ENCODE measurements at places on chromosomes 12 and 14.
A peak's percentile ranks its signal among the peaks of the same experiment; 100 is the strongest.

DNA sequence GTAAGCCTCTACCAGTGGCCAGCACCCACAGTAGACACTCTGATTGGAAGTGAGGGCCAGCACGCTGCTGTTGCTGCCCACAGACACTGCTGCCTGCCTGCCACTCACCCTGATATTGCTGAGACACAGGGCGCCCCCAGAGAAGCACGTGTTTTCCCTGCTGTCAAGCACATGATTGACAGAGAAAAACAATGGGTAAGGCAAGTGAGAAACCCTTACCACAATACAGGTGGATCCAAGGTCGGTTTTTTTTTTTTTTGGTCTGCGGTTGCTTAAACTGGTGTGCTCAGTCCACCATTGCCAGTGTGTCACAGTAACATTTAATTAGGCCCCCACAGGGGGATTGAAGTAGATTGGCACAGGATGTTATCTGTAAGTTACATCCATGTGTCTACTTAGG lies 65.9 kb downstream of the WDR20 start:
- DNase-seq = no peak

GRCh38 chr12:92848740-92849139 lies 80.4 kb downstream of the EEA1 start:
- DNase-seq = no peak

- no peak for DNase-seq
Observed at GRCh38 chr12:131379738-131380137, 331.2 kb upstream of the SFSWAP start.

DNA sequence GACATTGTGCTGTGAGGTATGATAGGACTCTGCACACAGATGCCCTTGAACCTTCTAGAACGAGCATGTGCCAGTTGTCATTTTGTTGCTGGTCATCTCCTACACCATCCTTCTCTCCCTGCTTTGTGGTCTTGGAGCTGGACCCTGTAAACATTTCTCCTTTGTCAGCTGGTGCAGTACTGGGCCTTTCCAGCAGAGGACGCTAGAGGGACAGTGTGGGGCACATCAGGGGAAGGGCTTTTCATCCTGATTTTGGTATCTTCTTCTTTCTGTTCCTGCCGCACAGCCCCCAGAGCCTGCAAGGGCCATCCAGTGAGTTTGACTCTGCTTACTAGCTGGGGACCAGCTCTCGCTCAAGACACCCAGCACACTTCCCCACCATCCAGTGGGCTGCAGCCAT lies 484.6 kb downstream of the AACS start:
- DNase-seq = no peak

DNA sequence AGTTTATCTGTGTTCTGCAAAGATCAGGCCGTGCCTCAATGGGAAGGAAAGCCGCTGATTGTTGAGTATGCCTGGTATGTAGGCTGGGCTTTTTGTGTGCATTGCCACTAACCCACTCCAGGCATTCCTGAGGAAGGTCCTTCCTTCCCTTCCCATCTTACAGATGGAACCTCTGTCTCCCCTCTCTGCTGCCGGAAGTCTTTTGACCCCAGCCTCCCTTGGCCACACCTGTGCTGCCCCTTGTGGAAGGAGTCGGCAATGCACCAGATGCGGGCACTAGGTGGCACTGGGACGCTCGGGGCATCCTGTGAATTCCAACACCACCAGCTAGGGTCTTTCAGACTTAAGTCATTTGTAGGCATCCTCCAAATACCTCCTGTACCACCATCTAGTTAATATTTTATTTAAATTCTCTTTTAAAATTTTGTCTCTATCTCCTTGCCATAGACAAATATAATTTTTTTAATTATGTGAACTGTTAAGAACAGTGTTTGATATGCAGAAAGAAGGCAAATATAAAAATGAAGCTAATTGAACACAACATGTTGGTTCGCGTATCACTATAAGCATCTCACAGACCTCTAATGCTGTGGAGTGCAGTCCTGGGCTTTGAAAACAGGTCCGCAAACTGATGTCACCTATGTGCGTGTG lies 99.6 kb downstream of the RIN3 start:
- no peak for DNase-seq

DNA sequence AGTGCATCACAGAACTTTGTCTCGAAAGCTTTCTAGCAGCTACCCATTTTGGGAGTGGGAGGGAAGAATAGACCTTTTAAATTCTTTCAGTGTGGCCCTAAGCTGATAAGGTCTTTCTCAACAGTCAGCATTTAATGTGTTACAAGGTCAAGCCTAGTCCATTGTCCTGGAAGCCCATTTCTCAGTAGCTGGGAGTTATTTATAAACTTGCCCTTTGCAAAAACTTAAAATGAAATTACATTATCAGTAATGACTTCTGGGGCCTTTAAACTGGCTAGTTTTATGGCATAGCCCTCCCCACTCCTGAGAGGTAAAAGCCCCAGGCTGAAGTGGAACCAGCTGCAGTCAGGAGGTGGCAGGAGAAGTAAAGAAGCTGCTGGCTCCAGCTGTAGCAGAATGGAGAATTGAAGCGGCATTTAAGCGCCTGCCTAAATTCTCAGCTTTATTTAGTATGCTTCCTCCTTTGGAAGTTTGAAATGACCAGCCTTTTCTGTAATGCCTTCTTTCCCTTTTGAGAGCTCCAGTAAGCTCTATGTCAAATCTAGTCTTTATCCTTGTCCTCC lies 12.4 kb downstream of the COPZ1 start:
- DNase-seq = no peak

DNA sequence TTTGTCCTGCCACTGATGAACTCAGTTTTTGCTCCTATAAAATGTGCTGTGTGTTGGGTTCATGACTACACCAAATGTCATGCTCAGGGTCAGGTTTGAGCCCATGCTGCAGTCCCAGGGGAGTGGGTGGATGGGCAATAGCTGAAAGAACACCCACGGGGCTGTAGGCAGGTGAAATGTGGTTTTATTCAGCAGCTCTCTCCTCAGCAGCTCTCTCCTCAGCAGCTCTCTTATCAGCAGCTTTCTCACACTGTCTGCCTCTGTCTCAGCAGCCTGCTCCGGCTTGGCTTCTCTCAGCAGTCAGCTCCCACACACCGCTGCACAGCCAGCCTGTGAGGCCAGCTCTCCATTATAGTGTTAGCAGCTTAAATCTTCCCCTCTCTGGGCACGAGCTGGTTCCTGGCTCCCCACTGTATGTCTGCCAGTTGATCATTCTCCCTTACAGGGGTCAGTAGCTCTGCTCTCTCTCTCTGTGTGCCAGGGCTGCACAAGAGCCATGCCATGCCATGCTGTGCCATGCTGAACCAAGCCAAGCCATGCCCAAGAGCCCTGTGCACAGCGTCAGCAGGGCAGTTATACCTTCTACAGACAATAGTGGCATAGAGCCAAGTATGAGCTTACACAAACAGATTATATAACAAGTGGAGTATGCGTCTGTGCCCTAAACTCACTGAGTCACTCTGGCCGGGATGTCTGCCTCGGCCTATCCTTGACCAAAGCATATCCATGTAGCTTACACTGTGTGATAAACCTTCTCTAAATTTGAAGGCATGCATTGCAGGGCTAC lies 303.3 kb upstream of the TMPO start:
- peak; percentile 61 for DNase-seq

DNA sequence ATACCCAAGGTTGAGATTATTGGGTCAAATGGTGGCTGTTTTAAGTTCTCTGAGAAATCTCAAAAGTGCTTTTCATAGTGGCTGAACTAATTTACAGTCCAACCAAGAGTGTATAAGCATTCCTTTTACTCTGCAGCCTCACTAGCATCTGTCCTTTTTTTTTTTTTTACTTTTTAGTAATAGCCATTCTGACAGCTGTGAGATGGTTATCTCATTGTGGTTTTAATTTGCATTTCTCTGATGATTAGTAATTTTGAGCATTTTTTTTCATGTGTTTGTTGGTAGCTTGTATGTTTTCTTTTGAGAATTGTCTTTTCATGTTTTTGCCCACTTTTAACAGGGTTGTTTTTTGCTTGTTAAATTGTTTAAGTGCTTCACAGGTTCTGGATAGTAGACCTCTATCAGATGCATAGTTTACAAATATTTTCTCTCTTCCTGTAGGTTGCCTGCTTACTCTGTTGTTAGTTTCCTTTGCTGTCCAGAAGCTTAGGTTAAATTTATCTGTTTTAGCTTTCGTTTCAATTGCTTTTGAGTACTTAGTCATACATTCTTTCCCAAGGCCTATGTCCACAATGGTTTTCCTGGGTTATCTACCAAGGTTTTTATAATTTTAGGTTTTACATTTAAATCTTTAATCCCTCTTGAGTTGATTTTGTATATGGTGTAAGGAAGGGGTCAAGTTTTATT lies 881.3 kb upstream of the SEL1L start:
- no peak for DNase-seq

GRCh38 chr12:25695574-25695973 lies 142.5 kb upstream of the LMNTD1 start:
- DNase-seq = no peak

GRCh38 chr12:116662612-116663144 lies 75.2 kb downstream of the SPRING1 start:
- DNase-seq = peak; percentile 22

- no peak for DNase-seq
Observed at GRCh38 chr12:214003-214741, at the start of gene SLC6A12. SLC6A12 (minus strand) TSS chr12:214157; CDS start chr12:209986, 4,171 bp downstream.

DNA sequence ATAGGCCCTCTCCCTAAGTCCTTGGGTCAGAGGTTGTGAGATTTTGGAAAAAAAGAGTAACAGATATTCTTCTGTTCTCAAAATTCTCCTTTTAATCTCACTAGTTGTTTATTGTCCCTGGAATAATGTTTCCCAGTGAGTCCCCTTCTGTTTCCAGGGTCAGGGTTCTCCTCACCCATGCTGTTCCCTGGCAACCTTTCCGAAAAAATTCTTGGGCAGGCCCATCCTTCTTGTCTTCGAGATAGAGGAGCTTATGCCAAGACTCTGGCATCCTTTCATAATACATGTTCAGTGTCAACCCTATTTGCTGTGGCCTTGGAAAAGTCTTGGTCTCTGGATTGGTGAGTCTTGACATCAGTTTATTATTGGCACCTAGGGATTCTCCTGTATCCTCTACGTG lies 212.4 kb upstream of the FAR2 start:
- DNase-seq = no peak

- peak; percentile 51 for DNase-seq
Observed at GRCh38 chr12:51590347-51591015, 552 bp upstream of the SCN8A start.

DNA sequence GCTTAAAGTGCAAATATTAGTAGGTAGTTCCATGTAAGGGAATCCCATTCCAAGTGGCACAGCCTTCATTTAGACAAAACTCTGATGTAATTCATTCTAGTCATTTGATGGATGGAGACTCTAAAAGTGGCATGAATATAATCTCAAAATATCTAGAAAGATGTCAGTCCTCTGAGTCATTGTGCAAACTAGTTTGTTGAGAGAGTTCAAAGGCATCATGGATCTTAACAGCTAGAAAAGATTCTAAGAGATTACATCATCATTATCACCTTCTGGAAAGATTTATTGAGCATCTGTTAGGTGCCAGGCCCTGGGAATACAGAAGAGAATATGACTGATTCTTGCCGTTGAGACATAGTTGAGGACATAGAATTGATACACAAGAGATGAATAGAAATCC lies 30.7 kb downstream of the CRADD start:
- peak; percentile 65 for DNase-seq

GRCh38 chr12:48736456-48736855 lies 19.9 kb upstream of the CCNT1 start:
- no peak for DNase-seq

GRCh38 chr12:115335594-115335993 lies 651.6 kb upstream of the TBX3 start:
- DNase-seq = no peak

GRCh38 chr14:86971292-86971691 lies 1021.7 kb downstream of the GALC start:
- DNase-seq = no peak

DNA sequence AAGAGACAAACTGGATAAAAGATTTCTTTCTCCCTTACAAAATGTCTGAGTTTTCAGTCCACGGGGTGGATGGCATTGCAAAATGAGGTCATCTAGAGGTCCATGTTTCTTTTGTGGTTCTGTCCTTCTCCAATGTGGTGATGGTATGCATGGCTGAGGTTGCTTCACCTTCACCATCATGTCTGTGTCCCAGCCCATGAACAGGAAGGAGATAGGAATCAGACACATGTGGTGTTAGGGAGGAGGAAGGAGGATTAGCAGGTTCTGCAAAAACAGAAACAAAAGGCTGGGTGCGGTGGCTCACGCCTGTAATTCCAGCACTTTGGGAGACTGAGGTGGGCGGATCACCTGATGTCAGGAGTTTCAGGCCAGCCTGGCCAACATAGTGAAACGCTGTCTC lies 11.0 kb upstream of the AEBP2 start:
- no peak for DNase-seq

Data from NCI-H446 treated with DMSO at 0.1 percent for 48 hours (cell line).